Large intestine (tissue), 12 donors: ENCODE measurements at places on chromosomes 1 and 21. TPM values are rescaled to one million over a fixed set of nuclear protein-coding genes. Genes with fewer than 3 reads are reported as not detected.

MFAP2 gene
- 121 TPM for polyA plus RNA-seq

ADGRB2 gene
- polyA plus RNA-seq = 56.1 TPM

CLCA1 gene
- 2,132 TPM for polyA plus RNA-seq

HMGCS2 gene
- polyA plus RNA-seq = 71.7 TPM

DISC1 gene
- 2.4 TPM for polyA plus RNA-seq

ZYG11A gene
- polyA plus RNA-seq = 0.25 TPM

NBPF19 gene
- 7.8 TPM for polyA plus RNA-seq

SLC44A5 gene
- polyA plus RNA-seq = 3.7 TPM

LHX8 gene
- not detected for polyA plus RNA-seq

WNT3A gene
- polyA plus RNA-seq = not detected

TRIM46 gene
- polyA plus RNA-seq = 2.9 TPM

CGN gene
- 145 TPM for polyA plus RNA-seq

CRYAA gene
- not detected for polyA plus RNA-seq

ANGPTL3 gene
- polyA plus RNA-seq = 12.3 TPM

ASAP3 gene
- polyA plus RNA-seq = 14.0 TPM

SIM2 gene
- 0.58 TPM for polyA plus RNA-seq

ITLN2 gene
- 1.9 TPM for polyA plus RNA-seq

PRELP gene
- 4.4 TPM for polyA plus RNA-seq

F5 gene
- 0.30 TPM for polyA plus RNA-seq

AMY2A gene
- not detected for polyA plus RNA-seq

VASH2 gene
- polyA plus RNA-seq = 5.1 TPM

TNFRSF9 gene
- polyA plus RNA-seq = 0.33 TPM

RPE65 gene
- polyA plus RNA-seq = 1.2 TPM

MT1HL1 gene
- not detected for polyA plus RNA-seq

VAV3 gene
- 18.3 TPM for polyA plus RNA-seq

CAMK2N1 gene
- 194 TPM for polyA plus RNA-seq

SLAMF9 gene
- 0.33 TPM for polyA plus RNA-seq

CELA2B gene
- polyA plus RNA-seq = not detected

VHLL gene
- polyA plus RNA-seq = not detected

ATAD3C gene
- polyA plus RNA-seq = 1.0 TPM

C1orf210 gene
- polyA plus RNA-seq = 46.2 TPM
